ENCODE measurements at places on chromosomes 13 and 19.

- no peak for DNase-seq
Measured at GRCh38 chr19:28497137-28497536, 715.8 kb downstream of the UQCRFS1 start.

GRCh38 chr13:22077764-22078163 lies 406.9 kb downstream of the FGF9 start:
- no peak for DNase-seq

DNA sequence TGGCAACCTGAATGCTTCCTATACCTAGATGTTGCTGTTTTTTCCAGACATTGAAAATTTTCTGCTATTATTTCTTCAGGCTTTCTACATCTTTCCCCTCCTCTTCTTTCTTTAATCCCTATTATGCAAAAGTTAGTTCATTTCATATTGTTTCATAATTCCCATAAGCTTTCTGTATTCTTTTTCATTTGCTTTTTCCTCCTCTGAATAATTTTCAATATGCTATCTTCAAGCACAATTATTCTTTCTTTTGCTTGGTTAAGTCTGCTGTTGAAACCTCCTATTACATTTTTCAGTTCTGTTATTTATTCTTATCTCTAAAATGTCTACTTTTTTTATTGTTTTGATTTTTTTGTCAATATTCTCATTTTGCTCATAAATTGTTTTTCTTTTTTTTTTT lies 947.1 kb upstream of the MIR17HG start:
- no peak for DNase-seq

DNA sequence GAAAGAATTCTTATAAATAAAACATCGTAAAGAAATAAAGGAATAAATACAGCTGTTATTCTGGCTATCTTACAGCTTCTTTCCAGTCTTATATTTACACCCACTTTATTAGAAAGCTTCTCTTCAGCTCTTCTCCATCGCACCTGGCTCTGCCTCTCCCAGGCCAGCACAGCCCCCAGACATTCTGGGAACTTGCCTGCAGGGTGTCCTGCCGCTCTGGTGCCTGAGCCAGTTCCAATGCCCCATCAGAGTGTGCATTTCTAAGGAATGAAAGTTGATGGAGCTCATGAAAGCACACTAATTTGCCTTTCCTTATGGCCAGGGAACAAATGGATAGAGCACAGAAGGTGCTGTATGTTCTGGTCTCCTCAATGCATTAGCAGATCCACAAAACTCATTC lies 68.7 kb downstream of the MIPEP start:
- no peak for DNase-seq

DNA sequence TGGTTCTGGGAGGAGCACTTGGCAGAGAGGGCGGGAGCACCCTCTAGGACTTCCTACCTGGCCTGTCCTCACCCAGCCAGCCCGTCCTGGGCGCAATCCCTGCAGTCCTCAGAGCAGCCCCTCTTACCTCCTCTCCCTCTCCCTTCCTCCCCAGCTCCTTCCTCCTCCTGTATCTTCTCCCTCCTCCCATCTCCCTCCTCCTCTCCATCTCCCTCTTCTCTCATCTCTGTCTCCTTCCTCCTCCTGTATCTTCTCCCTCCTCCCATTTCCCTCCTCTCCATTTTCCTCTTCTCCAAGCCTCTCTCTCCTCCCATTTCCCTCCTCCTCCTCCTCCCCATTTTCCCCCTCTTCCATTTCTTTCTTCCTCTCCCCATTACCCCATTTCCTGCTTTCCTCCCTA lies 89.8 kb downstream of the RYR1 start:
- DNase-seq, result no peak

- DNase-seq, result no peak
Measured at GRCh38 chr13:49995625-49996101, 1.2 kb upstream of the TRIM13 start.
